IPS DF 19.7 (cell line): ENCODE measurements at places on chromosomes 12 and 14.
A peak's percentile ranks its signal among the peaks of the same experiment; 100 is the strongest.

GRCh38 chr12:80041071-80041470 is 58.3 kb upstream of the OTOGL start:
- DNase-seq, result no peak

- no peak for DNase-seq
These were observed 18.5 kb downstream of the GAS2L3 start for GRCh38 chr12:100591979-100592378.

GRCh38 chr12:39606712-39607423 is 12.7 kb downstream of the ABCD2 start:
- DNase-seq, result no peak

DNA sequence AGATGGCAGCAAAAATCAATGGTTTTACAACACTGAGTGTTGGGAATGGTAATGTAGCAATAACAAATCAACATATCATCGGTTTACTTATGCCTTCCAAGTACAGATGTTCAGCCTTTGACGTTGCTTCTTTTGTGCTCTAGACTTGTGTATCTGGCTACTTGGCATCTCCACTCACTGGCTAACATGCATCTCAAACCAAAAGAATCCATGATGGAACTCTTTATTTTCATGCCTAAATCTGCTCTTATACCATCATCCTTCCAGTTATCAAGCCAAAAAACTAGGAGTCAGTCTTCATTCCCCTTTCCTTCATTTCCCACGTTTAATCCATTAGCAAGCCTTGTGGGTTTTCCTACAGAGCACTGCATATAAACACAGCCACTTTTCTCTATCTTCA is 89.2 kb upstream of the USP44 start:
- no peak for DNase-seq

- DNase-seq, result no peak
These were observed 13.9 kb downstream of the PTHLH start for GRCh38 chr12:27958675-27959074.

DNA sequence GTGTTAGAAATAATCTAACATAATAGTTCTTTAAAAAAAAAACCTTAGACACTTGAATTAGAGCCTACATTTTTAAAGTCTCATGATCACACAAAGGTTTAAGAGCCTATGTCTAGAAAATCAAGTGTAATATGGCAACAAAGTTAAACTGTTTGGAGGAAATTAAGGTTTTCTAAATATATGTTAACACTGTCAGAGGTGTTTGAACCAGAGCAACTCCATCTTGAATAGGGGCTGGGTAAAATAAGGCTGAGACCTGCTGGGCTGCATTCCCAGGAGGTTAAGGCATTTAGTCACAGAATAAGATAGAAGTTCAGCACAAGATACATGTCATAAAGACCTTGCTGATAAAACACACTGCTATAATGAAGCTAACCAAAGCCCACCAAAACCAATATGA is 12.4 kb downstream of the CPNE8 start:
- DNase-seq, result no peak

DNA sequence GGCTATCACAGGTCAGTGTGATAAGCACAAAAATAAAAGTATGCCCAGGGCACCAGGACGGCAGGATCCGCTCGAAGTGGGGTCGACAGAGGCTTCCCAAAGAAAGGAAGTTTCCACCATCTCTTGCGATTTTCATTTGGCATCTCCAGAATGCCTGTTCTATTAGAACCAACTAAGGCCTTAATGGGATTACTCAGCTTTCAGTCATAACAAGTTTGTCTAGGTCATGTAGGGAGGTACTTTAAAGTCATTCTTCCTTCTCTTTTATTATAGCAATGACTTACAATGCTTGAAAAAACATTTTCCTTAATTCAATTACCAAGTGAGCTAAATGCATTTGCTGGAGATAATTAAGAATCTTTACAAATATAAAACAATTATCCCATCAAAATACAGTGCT is 83.6 kb upstream of the DIO3 start:
- DNase-seq, result no peak

DNA sequence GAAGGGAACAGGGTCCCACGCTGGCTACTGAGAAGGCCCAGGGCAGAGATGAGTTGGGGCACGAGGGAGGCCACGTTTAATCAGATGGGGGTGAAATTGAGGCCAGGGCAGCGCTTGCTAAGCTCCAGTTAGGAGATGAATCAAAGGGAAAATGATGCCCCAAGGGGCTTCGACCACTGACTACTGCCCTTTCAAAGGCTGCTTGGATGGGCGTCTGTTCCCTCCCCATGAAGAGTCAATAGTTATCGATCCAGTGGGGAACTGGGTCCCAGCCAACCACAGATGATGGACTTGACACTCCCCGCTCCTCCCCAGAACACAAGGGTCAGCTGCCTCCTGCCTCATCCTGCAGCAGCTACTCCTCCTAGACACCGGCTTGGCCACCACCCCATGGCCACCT is 55.6 kb downstream of the ESRRB start:
- no peak for DNase-seq

- no peak for DNase-seq
These were observed 739.6 kb upstream of the TBX3 start for GRCh38 chr12:115423546-115423987.

GRCh38 chr14:32078023-32078857 is 1.1 kb downstream of the ARHGAP5 start:
- DNase-seq, result no peak

DNA sequence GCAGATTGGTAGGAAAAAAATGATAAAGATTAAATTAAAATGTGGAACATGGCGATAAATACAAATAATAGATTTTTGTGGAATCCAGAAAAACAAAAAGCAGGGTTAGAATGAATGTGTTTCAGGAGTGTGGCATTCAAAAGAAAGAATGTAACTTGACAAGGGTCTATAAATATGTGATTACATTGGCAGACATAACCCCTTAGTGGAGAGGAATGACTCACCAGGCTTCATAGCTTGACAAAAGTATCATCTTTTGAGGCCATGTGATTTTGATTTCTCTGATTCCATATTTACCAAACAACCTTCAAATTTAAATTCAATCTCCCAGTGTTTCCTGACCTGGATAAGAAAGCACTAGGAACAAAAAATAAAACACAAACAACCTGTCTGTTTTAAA is 24.4 kb upstream of the MGST1 start:
- no peak for DNase-seq

DNA sequence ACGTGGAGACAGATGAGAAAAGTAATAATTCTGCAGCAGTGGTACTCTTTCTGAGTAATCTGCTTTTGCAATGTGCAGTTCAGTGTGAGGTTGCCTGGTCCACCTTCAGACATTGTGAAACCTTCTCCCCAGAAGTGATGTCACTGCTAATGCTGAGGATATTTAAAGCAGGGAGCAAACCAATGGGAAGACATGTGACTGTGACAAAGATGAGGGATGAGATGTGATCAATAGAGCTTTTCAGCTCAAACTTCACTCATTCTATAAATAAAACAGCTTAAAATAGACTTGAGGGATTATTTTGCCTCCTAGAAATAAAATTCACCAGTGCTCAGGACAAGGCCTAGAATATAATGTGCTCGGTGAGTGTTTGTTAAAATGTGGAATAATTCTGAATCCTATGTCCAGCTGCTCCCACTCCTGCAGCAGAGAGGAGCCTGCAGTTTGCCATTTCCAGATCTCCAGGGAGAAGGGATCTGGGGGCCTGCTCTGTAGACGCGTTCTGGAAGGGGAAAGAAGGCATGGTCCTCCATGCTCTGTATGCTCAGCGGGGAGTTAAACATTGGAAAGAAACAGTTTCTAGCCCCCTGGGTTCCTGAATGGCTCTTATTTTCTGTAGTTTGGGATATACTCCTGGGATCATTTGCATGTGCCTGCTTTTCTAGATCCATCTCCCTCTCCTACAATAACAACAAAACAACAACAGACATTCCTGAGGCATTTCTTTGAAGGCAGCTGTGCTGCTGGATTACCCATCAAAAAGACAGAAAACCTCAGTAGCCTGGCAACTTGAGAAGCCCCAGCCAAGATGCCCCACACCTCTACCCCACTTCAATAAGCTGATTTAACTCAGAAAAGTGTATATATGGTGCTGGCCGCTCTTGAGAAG is 8.9 kb downstream of the SLC7A8 start:
- no peak for DNase-seq

DNA sequence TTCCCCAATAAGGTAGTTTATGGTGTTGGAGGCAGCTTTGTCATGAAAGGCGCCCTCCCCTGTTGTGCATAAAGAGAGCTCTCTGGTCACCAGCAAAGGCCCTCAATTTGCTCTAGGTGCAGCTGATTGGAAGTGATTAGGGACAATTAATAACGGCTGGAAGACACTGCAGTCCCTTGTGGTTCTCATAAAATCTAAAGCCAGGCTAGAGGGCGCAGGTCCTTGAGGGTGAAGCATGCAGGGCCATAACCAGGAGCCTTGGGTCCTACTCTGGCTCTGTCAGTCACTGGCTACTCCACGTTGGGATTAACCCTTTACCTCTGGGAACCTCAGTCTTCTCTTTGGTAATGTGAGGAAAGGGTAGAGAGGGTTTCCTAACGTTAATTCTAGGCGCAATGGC is 1.9 kb downstream of the DAAM1 start:
- no peak for DNase-seq

DNA sequence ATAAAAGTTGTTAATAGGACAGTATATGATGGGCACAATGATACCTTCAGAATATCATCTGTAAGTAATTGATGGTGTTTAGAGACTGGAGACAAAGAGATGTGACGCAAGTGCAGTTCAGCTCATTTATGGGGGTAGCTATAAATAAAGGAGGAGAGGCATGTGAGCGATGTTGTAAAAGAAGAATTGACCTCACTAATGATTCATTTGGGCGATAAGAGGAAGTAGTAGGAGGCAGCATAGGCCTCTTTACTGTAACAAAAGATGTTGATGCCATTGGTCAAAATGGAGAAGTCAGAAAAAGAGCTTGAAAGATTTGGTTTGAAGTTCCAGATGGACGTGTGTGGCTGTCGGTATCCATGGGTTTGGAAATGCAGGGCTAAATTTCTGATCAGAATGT is 70.0 kb downstream of the FLRT2 start:
- no peak for DNase-seq

DNA sequence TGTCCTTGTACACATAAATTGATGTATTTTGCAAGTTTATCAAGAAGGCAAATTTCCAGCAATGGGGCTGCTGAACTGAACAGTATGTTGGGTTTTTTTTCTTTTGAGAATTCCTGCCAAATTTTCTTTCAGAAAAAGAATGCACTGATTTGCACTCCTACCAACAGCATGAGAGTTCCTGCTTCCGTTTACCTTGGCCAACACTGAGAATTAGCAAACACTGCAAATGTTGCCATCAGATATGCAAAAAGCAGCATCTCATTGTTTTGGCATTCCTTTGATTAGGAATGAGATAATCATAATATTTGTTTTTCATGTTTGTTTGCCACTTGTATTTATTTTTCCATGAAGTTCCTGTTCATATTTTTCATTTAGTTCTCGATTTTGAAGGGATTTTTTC is 82.4 kb downstream of the RTN1 start:
- no peak for DNase-seq

GRCh38 chr14:35285168-35286002 is 6.8 kb upstream of the PSMA6 start:
- no peak for DNase-seq

GRCh38 chr12:108576660-108577234 is 14.4 kb downstream of the ISCU start:
- no peak for DNase-seq

DNA sequence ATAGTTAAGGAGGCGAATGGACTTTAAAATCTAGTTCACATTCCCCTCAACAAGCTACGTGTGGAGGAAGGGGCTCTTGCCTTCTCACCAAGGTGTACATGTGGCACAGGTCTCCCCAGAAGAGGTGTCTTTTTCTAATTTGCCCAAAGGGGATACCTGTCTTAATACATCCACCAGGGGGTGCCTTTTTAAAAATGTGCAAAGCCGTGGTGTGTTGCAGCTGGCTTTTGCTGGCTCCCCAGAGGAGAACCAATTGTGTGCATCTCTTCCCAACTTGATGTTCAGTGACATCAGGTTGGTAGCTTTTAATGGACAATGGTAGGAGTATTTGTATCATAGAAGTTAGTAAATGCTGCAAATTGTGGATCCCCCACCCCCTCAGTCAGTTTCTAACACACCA is 33.8 kb downstream of the CREBL2 start:
- DNase-seq, result no peak

- DNase-seq, result no peak
These were observed 6.3 kb upstream of the PZP start for GRCh38 chr12:9214534-9214933.

GRCh38 chr12:12892681-12893141 is 1.3 kb downstream of the GPRC5A start:
- no peak for DNase-seq

DNA sequence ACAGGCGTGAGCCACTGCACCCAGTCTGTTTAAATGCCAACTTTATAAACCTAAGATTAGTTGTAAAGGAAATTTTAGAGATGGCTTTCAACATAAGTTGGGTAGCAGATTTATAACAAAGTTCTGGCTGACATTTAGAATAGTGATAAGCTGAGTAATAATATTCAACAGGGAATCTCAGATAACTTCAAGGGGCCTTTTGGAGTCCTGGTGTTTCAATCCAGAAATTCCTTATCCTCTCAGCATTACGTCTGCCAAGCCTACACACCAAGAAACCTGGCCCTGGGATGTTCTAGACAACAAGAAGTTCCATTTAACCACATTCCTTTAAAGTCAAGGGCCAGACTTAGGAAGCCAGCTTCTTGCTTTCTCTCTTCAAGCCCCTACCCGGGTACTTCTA is 59.5 kb upstream of the DYRK2 start:
- DNase-seq, result no peak

- no peak for DNase-seq
These were observed 336.0 kb upstream of the SOX5 start for GRCh38 chr12:24285448-24285847.

GRCh38 chr12:116381744-116382685 is 104.5 kb upstream of the MED13L start:
- DNase-seq, result peak; percentile 71

GRCh38 chr12:31618228-31619025 is 27.5 kb upstream of the DENND5B start:
- DNase-seq, result no peak

- DNase-seq, result no peak
These were observed 59.0 kb downstream of the CACNA1C start for GRCh38 chr12:2111826-2112225.

GRCh38 chr14:51095854-51096823 is 1.2 kb upstream of the TRIM9 start:
- DNase-seq, result no peak

DNA sequence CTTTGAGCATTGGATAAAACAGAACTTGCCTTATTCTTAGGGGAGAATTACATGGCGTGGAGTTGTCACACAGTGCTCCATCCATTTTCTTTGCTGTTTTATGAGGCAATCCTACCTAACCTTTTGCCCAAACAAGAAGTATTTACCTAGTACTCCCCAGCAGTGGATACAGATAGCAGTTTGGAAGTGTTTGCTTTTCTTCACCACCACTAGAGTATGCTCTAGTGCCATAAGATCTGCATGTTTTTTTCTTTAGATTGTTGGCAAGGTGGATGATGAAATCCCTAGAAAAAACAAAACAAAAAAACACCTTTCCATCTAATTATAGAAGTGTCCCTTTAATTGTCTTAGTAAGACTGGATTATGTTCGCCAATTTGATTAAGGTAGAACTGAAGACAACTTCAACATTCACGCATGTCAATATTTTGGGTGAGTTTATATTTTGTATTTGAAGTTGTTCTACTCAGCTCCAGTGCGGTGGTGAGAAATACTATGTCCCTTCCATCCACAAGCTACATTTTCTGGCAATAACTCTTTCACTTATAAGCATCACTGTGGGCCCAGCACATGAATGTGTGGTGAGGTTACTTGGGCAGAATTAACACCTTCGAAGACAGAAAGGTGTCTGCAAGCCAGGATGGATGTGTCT is 23.6 kb upstream of the TMEM260 start:
- DNase-seq, result peak; percentile 54

GRCh38 chr14:39368261-39368959 is 63.8 kb downstream of the FBXO33 start:
- peak; percentile 84 for DNase-seq

- DNase-seq, result no peak
These were observed 28.5 kb downstream of the GPRC5A start for GRCh38 chr12:12919666-12920435.
